Stomach (tissue), 19 donors: ENCODE measurements at places on chromosomes 13 and 19. TPM values are rescaled to one million over a fixed set of nuclear protein-coding genes. Genes with fewer than 3 reads are reported as not detected.

Gene ICAM4
- total RNA-seq, result not detected

Gene IZUMO2
- not detected for total RNA-seq

Gene ABCA7
- total RNA-seq, result 144 TPM

- H3K4me3 ChIP-seq, result no peak overlapping the region
- H3K27me3 ChIP-seq, result no peaks in the 10 kb centered on the region
- no peaks in the 10 kb centered on the region for H3K4me1 ChIP-seq
- H3K27ac ChIP-seq, result no peak overlapping the region
- no peaks in the 10 kb centered on the region for H3K36me3 ChIP-seq
These were observed 6.9 kb downstream of the SERPINE3 start for GRCh38 chr13:51346397-51346796.

- H3K27me3 ChIP-seq, result no peaks in the 10 kb centered on the region
- no peaks in the 10 kb centered on the region for H3K36me3 ChIP-seq
- peak overlapping the region; percentile 84 for H3K27ac ChIP-seq
- peaks cover 25% of the 10 kb centered on the region for H3K4me1 ChIP-seq
- no peak overlapping the region for H3K4me3 ChIP-seq
These were observed 33.2 kb upstream of the MEDAG start for GRCh38 chr13:30872685-30873461.

GRCh38 chr13:74571811-74572210 is 437.6 kb upstream of the KLF12 start:
- H3K27ac ChIP-seq, result no peak overlapping the region
- DNase-seq, result no peak
- no peak overlapping the region for H3K4me3 ChIP-seq
- H3K4me1 ChIP-seq, result peaks cover 13% of the 10 kb centered on the region

DNA sequence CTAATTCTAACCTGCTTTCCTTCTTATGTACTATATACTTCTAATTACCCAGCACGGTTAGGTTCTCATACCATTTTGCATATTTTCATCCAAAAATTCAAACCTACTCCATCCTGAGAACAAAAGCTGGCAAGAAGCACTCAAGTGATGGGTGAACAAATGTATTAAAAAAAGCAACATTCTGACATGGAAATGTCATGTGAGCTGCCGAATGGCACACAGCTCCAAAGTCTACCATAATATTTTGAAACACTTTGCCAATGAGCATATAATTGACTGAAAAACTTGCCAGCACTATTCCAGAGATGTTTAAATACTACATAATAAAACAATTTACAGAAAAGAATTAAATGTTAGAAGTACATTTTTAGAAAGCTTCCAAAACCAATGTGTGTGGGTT is 274.6 kb downstream of the ENOX1 start:
- no peak overlapping the region for H3K4me3 ChIP-seq
- peak overlapping the region; percentile 66 for H3K27ac ChIP-seq

DNA sequence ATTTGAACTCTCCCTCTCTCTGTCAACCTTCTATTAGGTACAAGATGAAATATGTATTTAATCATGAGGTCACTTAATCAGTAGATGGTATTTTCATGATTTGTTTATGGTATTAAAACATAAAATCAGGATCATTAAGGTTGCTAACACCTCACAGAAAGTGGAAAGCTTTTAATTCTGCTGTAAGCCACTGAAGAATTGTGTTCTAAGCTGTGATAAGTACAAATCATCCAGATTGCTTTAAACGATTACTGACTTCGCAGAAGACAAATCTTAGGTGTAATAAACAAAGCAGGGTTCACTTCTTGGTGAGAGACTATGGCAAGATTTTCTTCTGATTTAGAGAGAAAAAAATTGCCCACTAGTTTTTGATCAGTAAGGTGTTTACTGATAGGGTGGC is 214.5 kb downstream of the ABCC4 start:
- H3K36me3 ChIP-seq, result no peaks in the 10 kb centered on the region
- no peak for DNase-seq
- H3K4me1 ChIP-seq, result no peaks in the 10 kb centered on the region
- H3K4me3 ChIP-seq, result no peak overlapping the region
- H3K27me3 ChIP-seq, result no peaks in the 10 kb centered on the region
- H3K27ac ChIP-seq, result no peak overlapping the region

GRCh38 chr13:111212517-111212873 is 97.4 kb downstream of the ARHGEF7 start:
- H3K4me1 ChIP-seq, result peaks cover 87% of the 10 kb centered on the region
- H3K4me3 ChIP-seq, result no peak overlapping the region
- no peaks in the 10 kb centered on the region for H3K36me3 ChIP-seq
- H3K27ac ChIP-seq, result peak overlapping the region; percentile 43
- no peak for DNase-seq
- no peaks in the 10 kb centered on the region for H3K27me3 ChIP-seq

- H3K4me3 ChIP-seq, result no peak overlapping the region
- no peak overlapping the region for H3K27ac ChIP-seq
- no peaks in the 10 kb centered on the region for H3K27me3 ChIP-seq
- H3K4me1 ChIP-seq, result peaks cover 13% of the 10 kb centered on the region
- no peak for DNase-seq
- H3K36me3 ChIP-seq, result no peaks in the 10 kb centered on the region
These were observed 134.5 kb downstream of the LMO7 start for GRCh38 chr13:75770592-75771011.

- H3K27ac ChIP-seq, result peak overlapping the region; percentile 55
- peaks cover 47% of the 10 kb centered on the region for H3K4me1 ChIP-seq
- no peak overlapping the region for H3K4me3 ChIP-seq
- DNase-seq, result no peak
- no peaks in the 10 kb centered on the region for H3K27me3 ChIP-seq
These were observed 103.8 kb downstream of the KL start for GRCh38 chr13:33119856-33120543.
